ENCODE measurements at places on chromosomes 5 and 9. TPM values are rescaled to one million over a fixed set of nuclear protein-coding genes. Genes with fewer than 3 reads are reported as not detected.

ADRB2 gene
- 0.82 TPM for total RNA-seq

NMUR2 gene
- not detected for total RNA-seq

INSL4 gene
- not detected for total RNA-seq

PCDHA12 gene
- 11.0 TPM for total RNA-seq

PCDHA10 gene
- total RNA-seq, result 10.6 TPM
